Stimulated activated CD4-positive, alpha-beta T cell treated with anti-CD3 and anti-CD28 coated beads, TNF-alpha, amount 100 ng/mL, for 48 hours (primary cell): ENCODE measurements at places on chromosomes 1 and 21.

GRCh38 chr1:192808163-192808517 lies 699 bp upstream of the RGS2 start:
- DNase-seq: no peak

- no peak for DNase-seq
These were observed 2.2 kb downstream of the ELOA start for GRCh38 chr1:23745515-23745914.

GRCh38 chr1:108679586-108680213 lies 12.4 kb upstream of the PRPF38B start:
- no peak for DNase-seq

- no peak for DNase-seq
These were observed 2.1 kb downstream of the UTS2 start for GRCh38 chr1:7850786-7851185.

DNA sequence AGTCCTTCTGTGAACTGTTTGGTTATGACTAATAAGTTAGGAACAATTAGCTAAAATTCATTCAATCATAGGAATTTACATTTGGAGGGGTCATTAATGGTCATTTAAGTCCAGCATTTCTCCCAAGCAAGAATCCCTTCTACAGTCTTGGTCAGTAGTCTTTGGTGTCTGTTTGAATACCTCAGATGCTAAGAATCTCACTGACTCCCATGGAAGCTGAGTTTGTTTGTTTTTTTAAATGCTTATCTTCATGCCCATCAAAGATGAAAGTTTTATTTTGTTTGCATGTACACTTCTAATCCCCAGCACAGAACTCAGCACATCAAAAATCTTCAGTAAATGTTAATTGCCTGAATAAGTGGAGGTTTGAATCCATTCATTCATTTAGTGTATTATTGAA lies 41.3 kb upstream of the SLC44A3 start:
- no peak for DNase-seq

- no peak for DNase-seq
These were observed 141.4 kb upstream of the CXADR start for GRCh38 chr21:17371450-17371849.

- no peak for DNase-seq
These were observed 65.1 kb downstream of the RIPK4 start for GRCh38 chr21:41701749-41702148.

GRCh38 chr1:244012202-244012601 lies 38.9 kb upstream of the ZBTB18 start:
- no peak for DNase-seq

- no peak for DNase-seq
These were observed 1.3 kb downstream of the NEK7 start for GRCh38 chr1:198157847-198158725.

DNA sequence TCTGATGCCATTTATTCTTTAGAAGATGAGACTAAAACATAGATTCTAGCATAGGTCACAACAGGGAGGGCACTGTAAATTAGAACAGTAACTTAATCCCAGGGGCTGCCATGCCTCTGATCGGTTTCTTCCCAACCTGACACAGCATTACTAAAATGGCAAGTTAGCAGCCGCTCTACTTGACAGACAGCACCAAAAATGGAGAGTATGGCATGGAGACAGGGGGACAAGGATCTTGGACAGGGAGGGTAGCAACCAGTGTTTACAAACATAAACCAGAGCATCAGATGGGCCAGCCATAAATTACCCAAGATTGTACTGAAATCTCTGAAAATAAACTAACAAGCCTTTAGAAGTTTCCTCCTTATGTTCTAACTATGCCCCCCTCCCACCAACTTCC lies 5.9 kb downstream of the DUSP10 start:
- DNase-seq: no peak

DNA sequence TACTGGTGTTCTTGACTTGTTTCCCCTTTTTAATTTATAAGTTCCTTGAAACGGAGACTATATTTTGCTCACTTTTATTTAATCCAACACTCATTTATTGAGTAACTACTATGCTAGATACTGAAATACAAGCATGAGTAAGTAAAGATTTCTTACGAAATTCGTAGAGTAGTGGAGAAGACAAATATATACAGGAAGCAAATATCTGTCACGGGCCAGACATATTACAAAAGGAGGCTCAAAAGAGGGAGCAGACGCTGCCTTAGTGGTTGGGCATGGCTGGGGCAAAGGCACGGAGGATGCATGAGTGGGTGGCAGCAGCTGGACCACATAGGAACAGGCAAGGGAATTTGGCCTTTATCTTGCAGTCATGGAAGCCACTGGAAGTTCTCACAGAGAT lies 6.8 kb downstream of the NCF2 start:
- no peak for DNase-seq

GRCh38 chr1:194598098-194598497 lies 1411.7 kb upstream of the B3GALT2 start:
- no peak for DNase-seq

- DNase-seq: no peak
These were observed 14.5 kb downstream of the SYT11 start for GRCh38 chr1:155873860-155874259.
